Right lobe of liver (tissue), 6 donors: ENCODE measurements at places on chromosomes 5 and 9. TPM values are rescaled to one million over a fixed set of nuclear protein-coding genes. Genes with fewer than 3 reads are reported as not detected.

DNA sequence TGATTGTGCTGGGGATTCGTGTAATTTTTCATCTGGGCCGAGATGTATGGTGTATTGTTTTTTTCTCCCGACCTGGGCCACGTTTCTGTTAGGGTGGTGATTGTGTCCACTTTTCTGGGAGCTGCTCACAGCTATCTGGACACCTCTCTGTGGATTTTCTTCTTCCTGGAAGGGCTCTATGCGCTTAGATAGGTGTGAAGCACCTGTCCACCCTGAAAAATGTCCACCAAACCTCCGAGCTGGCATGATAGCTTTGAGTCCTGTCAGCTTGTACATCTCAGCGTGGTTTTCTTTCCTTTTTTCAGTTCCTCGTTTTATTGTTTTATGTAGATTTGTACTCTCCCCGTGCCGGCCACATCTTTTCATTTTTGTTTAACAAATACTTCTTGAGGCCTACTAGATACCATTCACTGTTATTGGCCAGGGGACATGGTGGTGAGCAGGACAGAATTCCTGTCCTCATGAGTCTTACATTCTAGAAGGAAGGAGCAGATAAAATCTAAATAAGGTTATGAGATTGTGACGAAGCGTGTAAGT lies 1.1 kb downstream of the UGCG start:
- no peak for DNase-seq

- DNase-seq, result no peak
Observed at GRCh38 chr5:146675636-146676035, 159.6 kb upstream of the GPR151 start.

FOXB2 gene
- not detected for total RNA-seq

DNA sequence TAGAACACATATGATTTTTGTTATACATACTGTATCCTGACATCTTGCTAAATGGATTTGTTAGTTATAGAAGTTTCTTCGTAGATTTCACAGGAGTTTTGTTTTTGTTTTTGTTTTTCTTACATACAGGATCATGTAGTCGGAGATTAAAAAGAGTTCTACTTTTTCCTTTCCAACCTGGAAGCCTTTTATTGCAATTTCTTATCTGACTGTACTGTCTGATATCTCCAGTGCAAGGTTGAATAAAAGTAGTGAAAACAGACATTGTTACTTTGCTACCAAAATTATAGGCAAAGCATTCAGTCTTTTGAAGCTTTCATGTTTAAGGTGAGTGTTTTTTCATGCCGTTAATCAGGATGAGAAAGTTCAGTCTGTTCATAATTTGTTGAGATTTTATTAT lies 117.4 kb upstream of the PRSS3 start:
- no peak for DNase-seq

CBY3 gene
- not detected for total RNA-seq

P4HA2 gene
- total RNA-seq, result 17.2 TPM

- no peak for DNase-seq
Observed at GRCh38 chr9:96522366-96522765, 72.4 kb downstream of the HABP4 start.

ISCA1 gene
- 27.9 TPM for total RNA-seq

DNA sequence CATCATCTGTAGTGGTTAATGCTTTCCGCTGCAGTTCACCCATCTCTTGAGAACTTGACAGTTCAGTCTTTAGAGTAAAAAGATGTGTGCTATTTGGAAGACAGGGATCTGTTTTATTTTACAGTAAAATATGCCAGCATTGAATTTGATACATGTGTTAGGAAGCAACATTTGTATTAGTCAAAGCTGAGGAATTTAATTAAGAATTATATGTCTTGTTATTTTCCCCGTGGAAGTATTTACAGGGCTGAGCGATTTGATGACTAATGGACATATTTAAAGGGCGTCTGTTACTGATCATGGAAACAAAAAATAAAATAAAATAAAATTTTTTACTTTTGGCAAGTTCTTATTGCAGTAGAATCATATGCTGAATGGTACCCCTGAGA lies 101.3 kb downstream of the PAM start:
- DNase-seq, result no peak

SUSD3 gene
- 6.5 TPM for total RNA-seq

GRCh38 chr9:90029386-90029785 lies 424.6 kb downstream of the GADD45G start:
- no peak for DNase-seq

PCDHB2 gene
- total RNA-seq, result not detected

GRCh38 chr5:131993676-131994075 lies 17.8 kb downstream of the ACSL6 start:
- no peak for DNase-seq

- DNase-seq, result no peak
Observed at GRCh38 chr5:44845777-44846176, 37.0 kb downstream of the MRPS30 start.

GRCh38 chr9:86669422-86669821 lies 277.9 kb downstream of the GAS1 start:
- DNase-seq, result no peak

GRCh38 chr5:68047035-68047434 lies 168.5 kb upstream of the PIK3R1 start:
- no peak for DNase-seq

MELK gene
- total RNA-seq, result 5.3 TPM

DNA sequence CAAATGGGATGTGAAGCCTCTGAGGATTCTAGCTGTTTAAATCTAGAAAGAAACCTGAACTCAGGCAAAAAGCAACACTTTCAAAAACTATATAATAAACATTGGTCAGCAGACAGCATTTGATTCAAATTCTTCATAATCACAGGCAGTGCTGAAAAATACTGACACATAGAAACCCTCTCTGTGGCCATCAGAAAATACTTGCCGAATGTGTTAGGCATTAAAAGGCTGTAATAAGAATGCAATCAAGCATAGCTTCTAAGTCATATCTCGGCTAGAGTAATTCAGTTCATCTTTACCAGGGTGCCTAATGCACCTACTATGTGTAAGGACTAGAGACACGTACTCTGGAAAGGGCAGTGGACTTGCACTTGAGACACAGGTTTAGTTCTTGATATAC lies 405.3 kb upstream of the SGCD start:
- DNase-seq, result no peak

DNA sequence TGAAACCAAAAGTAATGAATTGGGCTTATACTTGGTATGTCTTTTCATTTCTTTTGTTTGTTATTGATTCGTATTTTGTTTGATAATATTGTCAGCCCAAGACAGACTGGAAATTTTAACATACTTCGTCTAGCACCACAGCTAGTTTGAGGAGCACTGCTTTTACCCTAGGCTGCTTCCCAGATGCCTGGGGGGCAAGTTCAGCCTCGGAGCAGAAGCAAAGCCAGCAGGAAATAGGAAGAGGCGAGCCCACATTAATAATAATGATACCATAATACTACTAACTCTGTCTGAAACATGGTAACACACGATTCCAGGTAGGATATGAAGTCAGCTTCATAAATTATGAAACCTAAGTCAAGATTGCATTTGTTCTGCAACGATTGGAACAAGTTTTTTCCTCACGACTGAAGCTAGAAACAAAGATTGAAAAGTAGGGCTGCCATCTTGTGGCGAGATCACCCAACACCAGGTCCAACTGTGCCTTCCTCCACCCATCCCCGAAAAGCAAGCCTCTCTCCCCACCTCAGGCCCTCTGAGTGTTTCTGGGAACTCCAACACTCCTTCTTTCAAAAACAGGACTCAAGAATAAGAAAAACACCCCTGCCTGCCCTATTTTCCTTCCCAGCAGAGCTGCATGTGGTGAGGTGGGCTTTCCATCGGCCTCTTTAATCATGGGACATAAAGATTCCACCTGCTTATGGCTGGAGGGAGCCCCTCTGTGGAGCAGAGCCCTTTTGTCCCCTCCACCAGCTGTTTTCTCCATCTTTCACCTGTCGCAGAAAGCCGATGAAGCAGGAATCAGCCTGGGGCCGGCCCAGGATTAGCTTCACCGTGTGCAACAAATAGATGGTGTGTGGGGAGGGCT lies 236.4 kb downstream of the CAAP1 start:
- DNase-seq, result no peak

DNA sequence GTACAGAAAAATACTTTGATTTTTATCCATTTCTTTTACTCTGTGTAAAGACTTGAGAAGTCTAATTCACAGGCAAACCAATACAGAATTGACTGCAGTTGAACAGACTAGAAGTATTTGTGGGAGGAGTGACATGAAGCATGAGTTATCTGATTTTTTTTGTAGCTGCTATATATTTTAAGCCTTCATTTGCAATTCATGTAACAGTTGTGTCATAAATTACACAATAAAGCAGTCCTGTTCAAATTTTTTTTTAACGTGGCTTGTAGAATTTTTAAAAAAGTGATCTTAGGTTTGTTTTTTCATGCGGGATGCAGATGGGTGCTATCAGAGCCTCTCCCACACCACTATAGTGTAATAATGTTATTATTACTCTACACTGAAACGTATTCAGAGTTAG lies 2.9 kb upstream of the MAML1 start:
- DNase-seq, result no peak

CCDC183 gene
- 0.74 TPM for total RNA-seq

DNA sequence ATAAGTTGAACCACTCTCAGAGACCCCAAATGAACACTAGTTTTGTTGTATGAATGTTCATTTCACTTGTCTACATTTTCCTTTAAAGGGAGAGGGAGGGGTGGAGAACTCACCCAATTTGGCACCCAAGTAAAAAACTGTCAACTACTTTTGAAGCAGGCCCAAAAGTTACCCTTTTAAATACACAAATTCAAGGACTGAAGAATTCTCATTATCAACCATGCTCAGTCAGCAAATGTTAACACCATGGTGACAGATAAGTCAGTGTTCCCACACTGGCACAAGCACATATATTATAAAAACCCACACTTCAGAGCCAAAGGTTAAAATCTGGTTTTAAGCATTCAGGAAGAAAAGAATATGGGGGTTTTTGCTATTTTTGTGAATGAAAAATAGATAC lies 31.6 kb downstream of the CSNK1A1 start:
- DNase-seq, result no peak

- DNase-seq, result no peak
Observed at GRCh38 chr5:13350767-13351166, 593.7 kb downstream of the DNAH5 start.

DNA sequence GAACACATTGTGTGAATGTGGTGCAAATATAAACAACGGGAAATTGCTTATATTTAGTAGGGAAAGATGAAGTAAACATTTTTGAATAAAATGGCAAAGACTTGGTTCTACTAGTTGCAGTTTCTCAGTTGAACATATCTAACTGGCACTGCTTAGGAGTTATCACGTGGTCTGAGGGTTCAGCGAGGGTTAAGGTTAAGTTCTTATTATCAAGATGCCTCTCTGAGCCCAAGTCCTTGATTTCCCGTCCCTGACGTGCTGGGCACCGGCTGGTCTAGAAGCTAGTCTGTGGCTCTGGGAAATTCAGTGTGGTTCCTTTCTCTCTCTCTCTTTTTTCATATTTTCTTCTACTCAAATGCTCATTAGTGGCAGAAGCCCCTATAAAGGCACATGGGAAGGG lies 81.6 kb upstream of the PITX1 start:
- no peak for DNase-seq

- DNase-seq, result no peak
Observed at GRCh38 chr9:126521551-126521950, 92.2 kb upstream of the LMX1B start.

DNA sequence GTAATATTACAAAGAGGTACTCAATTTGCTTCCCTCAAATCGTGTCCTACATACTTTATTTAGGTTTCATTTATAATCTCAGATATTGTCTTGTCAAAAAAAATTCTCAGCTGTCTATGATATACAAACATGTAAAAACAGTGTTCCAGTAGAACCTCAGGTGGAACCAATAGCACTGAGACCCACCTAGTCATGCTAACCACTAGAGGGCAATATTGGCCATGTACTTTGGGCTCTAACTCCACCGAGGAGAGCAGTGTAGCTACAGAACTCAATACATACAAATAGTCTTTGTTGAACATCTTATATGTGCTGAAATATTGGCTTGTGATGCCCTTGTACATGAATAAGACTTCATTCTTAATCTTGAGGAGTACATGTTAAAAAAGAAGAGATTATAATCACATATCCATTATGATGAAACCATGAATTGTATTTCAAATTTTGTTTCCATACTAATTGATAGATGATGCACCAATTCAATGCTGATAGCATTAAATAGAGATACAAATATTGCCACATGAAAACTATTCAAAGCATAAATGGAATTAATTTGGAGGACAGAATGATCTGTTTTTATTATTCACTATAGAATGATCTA lies 71.2 kb upstream of the CNTLN start:
- DNase-seq, result no peak

CER1 gene
- not detected for total RNA-seq

- no peak for DNase-seq
Observed at GRCh38 chr5:137621861-137622823, 113.7 kb downstream of the KLHL3 start.

TAF11L5 gene
- total RNA-seq, result not detected

DBH gene
- total RNA-seq, result 2.0 TPM
